ENCODE measurements at places on chromosomes 2 and 18.

- DNase-seq = no peak
Measured at GRCh38 chr2:27489118-27489497, 435 bp downstream of the IFT172 start.

- no peak for DNase-seq
Measured at GRCh38 chr2:143139835-143140393, 10.7 kb downstream of the ARHGAP15 start.

GRCh38 chr2:232478571-232479340, 8.9 kb downstream of the ECEL1 start:
- no peak for DNase-seq

- no peak for DNase-seq
Measured at GRCh38 chr2:69067026-69067630, 54.1 kb downstream of the ANTXR1 start.

GRCh38 chr2:38147333-38148121, 71.6 kb upstream of the CYP1B1 start:
- no peak for DNase-seq

DNA sequence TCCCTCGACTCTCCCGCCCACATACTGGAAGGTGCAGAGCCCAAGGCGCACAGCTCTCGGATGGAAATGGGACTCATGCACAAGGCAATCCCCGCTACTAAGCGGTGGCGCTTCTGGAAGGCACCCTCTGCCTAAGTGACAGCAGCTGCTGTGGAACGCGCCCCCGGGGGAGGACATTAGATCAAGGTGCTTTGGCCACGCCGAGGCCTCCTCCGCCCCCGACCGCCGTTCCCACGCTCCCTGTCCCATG, 202 bp downstream of the MCEE start:
- no peak for DNase-seq

- DNase-seq = no peak
Measured at GRCh38 chr2:165032559-165032958, 77.2 kb upstream of the SLC38A11 start.

DNA sequence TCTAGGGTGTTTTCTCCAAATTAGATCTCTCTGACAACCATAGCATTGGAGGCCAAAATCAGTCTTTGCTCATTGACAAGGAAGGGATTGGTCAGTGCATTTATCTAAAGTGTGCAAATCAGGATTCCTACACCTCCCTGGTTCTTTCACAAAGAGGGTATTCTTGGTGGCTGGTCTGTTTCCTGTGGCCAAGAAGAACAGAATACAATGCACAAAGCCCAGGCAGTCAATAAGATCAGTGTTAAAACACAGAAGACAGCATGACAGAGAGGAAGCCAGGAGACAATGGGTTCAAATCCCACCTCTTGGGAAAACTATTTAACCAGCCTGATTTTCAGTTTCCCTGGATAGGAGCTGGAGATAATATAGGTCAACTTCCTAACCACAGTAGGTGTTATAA, 46.1 kb upstream of the THOC1 start:
- no peak for DNase-seq

DNA sequence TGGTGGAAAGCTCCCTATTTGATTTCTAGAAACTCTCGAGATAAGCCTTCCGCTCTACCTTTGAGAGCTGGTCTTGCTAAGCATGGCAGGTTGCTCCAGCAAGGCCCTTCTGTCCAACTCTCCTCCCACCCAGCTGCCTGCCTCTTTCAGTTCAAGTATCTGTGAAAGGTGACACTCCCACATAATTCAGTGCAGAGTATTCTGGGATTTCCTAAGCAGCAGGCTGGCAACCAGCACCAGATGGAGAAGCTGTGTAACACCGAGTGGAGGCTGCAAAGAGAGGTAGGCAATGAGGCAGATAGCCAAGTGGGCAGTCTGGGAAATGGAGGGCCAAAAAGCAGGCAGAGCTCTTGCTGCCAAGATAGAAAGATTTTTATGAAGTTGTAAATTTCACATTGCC, 88.4 kb upstream of the CAVIN2 start:
- no peak for DNase-seq

DNA sequence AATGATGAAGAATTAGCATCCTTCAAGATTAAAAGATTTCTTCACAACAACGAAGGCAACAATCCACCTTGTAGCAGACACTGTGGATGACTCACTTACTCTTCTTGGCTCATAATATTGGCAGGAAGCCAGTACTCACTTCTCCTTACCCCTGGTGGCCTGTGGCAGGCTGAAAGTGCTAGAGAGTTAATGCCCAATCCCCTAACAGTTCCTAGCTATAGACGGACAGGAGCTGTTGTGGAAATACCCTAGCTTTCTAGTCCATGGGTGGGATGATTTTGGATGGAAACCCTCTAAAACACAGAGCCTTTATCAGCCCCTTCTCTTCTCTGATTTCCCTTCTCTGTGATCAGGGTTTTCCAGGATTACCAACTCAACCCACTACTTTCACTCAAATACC, 128.6 kb upstream of the NYAP2 start:
- peak; percentile 25 for DNase-seq

DNA sequence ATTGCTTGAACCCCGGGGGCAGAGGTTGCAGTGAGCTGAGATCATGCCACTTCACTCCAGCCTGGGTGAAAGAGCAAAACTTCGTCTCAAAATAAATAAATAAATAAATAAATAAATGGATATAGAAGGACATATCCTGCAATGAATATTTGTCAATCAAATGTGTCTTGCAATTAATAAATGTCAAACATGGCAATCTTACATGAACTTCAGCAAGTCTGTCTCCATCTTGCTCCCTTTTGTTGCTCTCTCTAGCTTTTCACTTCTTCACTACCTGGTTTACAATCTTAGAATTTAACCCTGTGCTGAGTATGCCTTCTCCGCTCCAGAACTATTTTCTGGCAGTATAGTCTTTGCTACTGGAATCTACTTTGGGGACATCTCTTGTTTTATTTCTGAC, 3.3 kb upstream of the YES1 start:
- no peak for DNase-seq

DNA sequence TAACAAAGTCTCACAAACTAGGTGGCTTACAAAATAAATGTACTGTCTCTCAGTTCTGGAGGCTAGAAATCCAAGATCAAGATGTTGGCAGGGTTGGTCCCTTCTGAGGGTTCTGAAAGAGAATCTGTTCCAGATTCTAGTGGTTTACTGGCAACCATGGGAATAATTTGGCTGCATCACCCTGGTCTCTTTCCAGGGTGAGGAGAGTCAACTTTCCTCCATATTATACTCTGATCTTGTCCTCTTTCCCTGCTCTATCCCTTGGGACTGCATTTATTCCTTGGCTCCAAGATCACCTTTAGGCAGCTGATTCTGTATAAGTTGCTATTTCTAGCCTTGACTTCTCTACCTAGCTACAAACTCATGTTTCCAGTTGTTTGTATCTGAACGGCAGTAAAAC, 35.2 kb downstream of the SLC40A1 start:
- DNase-seq = peak; percentile 31

DNA sequence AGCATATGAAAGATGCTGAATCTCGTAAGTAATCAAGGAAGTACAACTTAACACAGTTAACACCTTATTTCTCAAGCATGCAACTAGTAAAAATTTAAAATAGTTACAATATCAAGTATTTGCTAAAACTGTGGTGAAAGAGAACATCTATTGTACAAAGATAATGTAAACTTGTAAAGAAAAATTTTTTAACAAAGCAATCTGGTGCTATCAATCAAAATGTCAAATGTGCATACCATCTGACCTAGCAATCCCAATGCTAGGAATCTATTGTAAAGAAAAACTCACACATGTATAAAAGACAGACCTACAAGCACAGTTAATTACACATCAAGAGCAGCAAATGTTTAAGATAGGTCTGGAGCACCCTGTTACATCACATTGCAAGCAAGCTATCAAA, 90.1 kb downstream of the SLC66A3 start:
- DNase-seq = no peak

- no peak for DNase-seq
Measured at GRCh38 chr2:152562198-152562884, 154.9 kb downstream of the PRPF40A start.

- DNase-seq = no peak
Measured at GRCh38 chr2:2586068-2586776, 255.1 kb upstream of the MYT1L start.

GRCh38 chr18:69843015-69843414, 104.7 kb downstream of the CD226 start:
- no peak for DNase-seq

DNA sequence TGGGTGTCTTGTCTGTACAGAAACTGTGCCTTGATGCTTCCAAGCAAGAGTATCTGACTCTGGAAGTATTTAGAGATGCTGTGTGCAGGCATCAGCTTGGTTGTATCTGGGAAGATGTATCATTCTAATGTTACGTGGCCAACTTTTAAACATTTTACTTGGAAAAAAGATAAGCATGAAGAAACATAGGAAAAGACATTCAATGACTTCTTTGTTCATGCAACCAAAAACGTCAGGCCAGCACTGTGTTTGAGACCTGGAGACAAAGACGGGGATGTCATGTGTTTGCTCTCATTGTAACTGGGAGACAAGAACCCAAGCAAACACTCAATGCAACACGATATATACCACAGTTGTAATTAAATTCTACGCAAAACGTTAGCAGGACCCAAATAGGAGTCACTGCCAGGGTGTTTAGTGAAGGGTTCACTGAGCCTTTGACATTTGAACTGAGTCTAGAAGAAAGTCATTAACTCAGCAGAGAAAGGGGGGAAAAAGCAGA, 8.9 kb upstream of the SESTD1 start:
- peak; percentile 82 for DNase-seq

GRCh38 chr18:46369323-46369722, 265.1 kb downstream of the HAUS1 start:
- no peak for DNase-seq

DNA sequence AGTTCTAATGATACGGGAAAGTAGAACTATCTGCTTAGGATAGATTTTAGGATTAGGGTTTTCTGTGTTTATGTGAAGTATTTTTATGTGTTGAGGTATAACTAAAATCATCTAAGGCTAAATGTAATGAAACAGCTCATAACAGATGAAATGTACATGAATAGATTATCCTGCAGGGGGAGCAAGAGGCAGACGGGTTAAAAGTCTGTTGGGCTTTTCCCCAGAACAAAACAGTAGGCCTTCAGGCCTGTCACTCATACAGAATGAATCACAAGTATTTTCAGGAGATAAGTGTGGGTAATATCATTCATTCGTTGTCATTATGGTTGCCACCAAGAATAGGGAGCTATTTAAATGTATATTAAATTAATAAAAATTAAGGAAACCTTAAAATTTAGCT, 107.9 kb upstream of the IL1R2 start:
- DNase-seq = no peak

GRCh38 chr2:41701231-41701630, 346.6 kb upstream of the PKDCC start:
- no peak for DNase-seq

DNA sequence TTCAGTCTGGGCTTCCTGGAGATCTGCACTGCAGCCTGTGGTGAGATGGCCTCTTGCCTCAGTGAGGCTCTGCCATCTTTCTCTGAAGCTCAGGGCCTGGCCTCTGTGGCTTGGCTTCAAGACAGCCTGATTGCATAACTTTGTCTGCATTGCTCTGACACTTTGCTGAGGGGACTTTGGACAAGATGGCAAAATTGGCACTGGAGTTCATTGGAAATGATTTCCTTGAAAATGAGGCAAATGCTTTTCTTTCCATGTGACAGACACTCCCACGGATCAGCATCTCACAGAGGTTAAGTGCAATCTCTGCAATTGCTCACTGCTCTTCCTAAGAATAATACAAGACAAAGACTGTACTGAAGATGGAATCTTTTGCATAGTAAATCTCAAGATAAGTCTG, 166.8 kb downstream of the KCNS3 start:
- DNase-seq = no peak

DNA sequence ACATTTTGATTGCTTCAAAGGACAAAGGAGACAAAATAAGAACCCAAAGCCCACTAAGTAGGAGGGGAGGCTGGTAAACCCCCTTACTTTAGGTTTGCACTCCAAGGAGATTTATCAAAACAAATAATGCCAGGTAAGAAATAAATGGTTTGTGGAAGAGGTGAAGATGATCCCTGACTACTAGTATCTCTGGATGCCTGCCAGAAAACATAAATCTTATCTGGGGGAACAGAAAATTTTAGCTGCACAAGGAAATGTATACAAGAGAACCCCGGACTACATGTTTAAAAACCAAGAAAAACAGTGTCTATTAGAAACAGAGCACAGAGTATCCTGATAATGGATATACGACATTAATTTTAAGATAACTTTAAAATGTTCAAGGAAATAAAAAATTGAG, 114.1 kb downstream of the TRABD2A start:
- no peak for DNase-seq

DNA sequence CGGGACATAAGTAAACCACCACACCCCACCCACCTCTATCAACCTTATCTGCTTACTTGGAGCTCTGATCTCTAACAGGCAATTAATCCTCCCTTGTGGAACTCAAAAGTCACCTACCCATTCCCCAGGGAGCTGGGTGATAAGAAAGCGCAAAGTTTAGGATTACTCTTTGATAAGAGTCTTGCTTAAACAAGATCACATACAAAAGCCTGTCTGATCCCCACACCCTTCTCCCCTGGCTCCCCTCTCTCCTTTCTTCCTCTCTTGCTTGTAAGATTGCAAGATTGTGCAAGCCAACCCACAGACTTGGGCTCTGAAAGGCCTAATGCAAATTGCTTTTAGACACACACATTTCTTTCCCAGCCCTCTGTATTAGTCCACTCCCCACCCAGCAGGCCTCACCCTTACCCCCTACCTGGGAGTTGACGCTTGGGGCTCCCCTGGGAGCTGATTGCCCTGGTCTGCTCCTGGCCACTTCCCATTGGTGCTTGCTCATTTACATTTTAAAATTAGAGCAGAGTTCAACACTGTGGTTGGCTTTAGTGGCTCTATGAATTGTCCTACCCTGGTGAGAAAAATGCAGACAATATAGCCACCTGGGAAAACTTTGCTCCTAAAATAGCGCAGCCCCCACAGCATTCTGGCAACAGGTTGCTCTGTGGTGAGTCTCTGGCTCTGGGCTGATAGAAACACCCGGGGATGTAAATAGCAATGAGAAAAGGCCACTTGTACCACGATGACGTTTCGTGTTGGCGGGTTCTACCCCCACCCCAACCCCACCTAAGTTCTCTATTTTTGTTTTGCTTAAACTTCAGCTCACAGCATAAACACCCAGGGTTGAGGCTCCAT, 92.8 kb upstream of the MSH2 start:
- DNase-seq = no peak
